AG09309 (cell line): ENCODE measurements at places on chromosomes 2 and 18.

- no peak for DNase-seq
Measured at GRCh38 chr18:29217124-29217915, 1040.4 kb upstream of the CDH2 start.

GRCh38 chr2:165825041-165825440 lies 31.0 kb upstream of the GALNT3 start:
- no peak for DNase-seq

- DNase-seq, result no peak
Measured at GRCh38 chr2:150479075-150479915, 8.2 kb downstream of the RND3 start.

- no peak for DNase-seq
Measured at GRCh38 chr18:22830511-22830910, 102.6 kb upstream of the RBBP8 start.

- DNase-seq, result no peak
Measured at GRCh38 chr18:64082054-64082453, 66.8 kb downstream of the LINC00305 start.

DNA sequence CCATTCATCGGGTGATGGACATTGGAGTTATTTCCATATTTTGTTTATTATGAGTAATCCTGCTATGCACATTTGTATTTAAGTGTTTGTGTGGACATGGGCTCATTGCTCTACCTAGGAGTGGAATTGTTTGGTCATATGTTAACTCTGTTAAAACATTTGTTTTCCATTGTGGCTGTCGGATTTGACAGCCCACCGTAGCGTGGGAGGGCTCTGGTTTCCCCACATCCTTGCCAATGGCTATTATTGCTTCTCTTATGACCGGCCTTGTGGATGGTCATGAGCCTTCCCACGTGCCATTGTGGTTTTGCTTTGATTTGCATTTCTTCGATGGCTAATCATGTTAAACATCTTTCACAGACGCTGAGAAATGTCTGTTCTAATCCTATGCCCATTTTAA lies 92.0 kb downstream of the ZNF236 start:
- no peak for DNase-seq

DNA sequence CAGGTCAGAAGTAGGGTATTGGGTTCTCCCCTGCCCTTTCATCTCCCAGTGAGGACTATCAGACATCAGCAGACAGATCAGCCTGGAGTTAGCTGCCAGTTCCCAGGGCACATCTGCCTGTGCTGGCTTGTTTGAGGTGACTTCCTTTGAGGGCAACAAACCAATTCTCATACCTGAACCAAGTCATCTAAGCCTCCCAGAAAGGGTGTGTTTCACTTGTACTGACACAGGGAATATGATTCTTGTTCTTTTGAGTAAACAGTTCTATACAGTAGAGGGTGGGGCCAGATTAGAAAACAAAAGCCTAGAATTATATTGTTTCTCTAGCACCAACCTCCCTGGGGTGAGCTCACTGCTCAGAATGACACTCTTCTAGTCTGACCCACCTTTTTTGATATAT lies 591.9 kb downstream of the SLC4A3 start:
- DNase-seq, result no peak

DNA sequence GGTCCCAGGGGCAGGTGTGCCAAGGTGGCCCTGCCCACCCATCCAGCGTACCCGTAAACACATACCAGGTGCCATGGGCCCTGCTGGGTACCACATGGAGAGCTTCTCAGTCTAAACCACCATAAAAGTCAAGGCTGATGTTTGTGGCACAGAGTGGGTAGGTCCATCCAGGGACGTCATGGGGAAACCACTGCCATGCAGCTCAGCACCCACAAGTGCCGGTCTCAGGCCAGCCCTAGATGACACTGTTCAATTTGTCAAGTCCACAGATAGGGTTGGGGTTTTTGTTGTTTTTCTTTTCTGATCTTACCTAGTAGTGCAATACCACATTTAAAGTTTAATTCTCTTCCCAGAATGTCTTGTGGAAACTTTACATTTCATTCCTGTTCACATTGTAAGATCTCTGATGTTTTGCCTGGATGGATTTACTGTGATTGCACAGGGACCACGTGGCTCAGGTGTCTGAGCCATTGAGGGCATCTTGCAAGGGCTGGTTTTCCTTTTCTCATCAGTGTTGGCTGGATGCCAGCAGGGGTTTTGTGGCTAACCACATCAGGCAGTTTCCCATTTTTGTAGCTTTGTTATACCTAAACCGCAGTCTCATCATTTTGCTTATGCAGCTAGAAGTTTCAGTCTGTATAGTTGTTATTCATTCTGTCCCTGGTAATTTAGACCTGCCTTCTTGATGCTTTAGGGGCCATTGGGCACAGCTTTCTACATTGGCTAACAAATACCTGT lies 64.7 kb downstream of the STK25 start:
- no peak for DNase-seq

- DNase-seq, result no peak
Measured at GRCh38 chr2:171794918-171795317, 99.1 kb downstream of the SLC25A12 start.
